ENCODE measurements at places on chromosomes 6 and 20.

DNA sequence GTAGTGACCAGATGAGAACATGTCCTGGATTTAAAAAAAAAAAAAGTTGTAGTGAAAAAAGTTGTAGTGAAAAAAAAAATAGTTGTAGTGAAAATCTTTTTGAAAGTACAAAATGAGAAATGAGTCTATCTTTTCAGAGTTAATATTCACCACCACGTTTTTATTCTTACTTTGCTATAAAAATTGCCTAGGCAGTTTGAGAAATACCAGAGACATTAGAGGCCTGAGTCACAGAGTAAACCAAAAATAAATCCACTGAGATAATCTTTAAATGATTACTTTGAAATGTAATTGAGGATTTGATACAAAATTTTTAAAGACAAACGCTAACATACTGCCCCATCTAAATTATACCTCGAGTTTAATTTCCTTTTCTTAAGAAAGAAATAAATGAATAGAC, 101.2 kb upstream of the TIAM2 start:
- DNase-seq = no peak

GRCh38 chr6:105501826-105502344, 99.0 kb upstream of the PREP start:
- no peak for DNase-seq

DNA sequence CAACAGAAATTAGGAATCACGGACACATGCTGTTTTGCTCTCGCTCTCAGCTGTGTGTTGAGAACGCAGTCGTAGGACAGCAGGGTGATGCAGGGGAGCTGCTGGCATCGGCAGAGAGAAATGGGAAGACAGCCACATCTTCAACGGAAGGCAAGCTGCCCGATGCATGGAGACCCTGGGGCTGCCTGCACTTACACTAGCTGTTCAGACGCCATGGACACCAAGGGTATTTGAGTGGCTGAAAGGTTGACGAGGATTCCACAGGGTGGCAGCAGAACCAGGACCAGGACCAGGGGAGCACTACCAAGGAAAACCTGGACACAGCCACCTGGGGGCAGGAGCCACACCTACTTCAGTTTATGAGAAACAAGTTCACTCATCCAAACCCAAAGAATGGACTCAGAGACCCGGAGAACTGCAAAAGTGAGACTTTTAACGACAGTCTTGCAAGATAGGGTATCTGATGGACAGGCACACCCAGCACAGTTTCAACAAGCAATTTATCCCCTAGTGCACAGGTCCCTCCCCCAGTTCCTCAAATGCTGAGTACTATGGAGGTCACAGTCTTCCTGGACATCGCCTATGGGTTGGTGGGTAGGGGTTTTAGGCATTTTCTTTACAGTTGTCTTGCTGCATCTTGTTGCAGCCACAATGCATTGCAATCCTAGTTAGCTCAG, 56.3 kb upstream of the ENTPD6 start:
- no peak for DNase-seq

DNA sequence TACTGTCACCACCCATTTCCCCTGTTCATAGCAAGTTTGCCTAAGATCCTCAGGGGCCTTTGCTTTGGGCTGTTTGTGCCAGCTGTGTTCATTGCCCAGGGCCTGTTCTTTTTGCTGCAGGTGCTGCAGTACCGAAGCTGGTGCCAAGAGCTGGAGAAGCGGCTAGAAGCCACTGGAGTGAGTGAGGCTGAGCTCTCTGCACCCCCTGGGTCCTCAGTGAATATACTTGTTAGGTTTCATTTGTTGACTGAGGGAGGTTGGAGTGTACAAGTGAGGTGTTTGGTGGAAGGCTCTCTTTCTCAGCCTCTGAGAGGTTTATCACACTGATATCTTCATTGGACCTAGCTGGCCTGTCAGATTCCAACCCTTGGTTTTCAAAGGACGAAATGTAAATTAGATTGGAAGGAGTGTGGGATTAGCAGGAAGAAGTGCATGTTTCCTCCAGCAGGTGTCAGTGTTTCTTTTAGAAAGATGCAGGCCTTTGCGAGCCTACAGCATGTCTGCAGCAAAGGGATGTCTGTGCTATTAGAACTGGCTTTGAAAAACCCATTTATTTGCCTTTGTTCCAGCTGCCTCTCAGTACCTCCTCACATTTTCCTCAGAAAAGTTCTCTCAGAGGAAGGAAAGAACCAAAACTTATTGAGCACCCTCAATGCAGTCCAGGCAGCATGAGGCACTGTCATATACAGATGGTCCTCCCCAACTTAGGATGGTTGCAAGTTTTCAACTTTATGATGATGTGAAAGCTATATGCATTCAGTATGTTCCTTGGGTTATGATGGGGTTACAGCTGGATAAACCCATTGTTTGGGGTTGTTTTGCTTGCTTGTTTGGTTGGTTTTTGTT, 8.3 kb downstream of the CEP250 start:
- peak; percentile 40 for DNase-seq

DNA sequence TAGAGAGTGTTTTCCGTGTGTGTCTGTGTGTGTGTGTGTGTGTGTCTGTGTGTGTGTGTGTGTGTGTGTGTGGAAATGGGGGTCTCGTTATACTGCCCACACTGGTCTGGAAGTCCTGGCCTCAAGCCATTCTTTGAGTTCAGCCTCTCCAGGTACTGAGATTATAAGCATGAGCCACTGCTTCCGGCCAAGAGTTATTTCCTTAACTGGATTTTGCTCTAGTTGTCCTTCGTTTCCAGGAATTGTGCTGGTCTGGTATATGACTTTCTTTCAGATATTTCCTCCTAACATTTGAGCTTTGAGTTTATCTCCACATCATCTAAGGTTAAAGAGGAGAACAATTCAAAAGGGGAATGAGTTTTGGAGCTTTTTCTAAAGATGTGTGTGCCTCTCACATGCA, 124.8 kb downstream of the SH3BGRL2 start:
- no peak for DNase-seq

DNA sequence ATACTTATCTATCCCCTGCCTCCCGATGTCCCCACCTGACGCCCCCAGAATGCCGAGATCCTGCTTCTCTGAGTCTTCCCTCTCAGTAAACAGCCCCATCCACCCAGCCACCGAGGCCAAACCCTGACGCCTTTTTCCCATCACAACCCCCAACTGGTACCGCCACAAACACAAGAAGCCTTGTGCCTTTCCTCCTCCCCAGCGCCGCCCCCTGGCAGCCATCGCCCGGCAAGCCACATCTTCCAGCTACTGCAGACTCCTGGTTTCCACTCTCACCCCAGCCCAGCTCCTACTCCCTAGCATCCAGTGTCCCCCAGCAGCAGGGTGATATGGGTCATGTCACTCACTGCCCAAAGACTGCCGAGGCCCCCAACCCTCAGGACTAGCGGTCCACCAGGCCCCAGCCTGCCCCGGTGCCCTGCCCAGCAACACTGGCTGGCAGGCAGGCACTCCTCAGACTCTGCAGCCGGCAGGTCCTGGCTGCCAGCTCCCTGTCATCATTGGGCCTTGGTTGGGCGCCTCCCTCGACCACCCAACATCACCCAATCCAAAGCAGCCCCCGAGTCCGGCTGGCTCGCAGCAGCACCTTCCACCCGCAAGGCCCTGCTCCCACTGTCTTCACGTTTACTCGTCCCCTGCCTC, 11.2 kb downstream of the TCFL5 start:
- DNase-seq = no peak

GRCh38 chr20:20881808-20882207, 169.4 kb upstream of the RALGAPA2 start:
- no peak for DNase-seq
